ENCODE measurements at places on chromosomes 2 and 18.

GRCh38 chr2:142966284-142966683 is 88.8 kb downstream of the KYNU start:
- DNase-seq = no peak

DNA sequence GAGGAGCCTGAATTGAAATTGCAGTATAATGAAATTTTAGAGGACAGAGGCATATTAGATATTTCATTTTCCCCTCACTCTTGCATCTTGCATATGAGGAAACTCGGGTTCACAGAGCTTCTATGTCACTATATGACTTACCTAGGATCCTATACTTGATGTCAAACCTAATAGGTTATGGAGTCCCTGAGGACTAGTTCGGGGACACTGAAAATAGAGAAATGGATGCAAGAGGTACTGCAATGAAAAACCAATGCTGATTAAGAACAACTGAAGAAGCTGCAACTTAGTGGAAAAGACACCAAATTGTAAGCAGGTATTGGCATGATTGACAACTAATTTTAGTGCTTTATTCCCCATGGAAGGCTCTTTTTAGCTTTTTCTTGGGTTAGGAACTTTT is 210.1 kb downstream of the IKZF2 start:
- DNase-seq = no peak

GRCh38 chr2:195671563-195671962 is 14.5 kb downstream of the SLC39A10 start:
- DNase-seq = no peak

DNA sequence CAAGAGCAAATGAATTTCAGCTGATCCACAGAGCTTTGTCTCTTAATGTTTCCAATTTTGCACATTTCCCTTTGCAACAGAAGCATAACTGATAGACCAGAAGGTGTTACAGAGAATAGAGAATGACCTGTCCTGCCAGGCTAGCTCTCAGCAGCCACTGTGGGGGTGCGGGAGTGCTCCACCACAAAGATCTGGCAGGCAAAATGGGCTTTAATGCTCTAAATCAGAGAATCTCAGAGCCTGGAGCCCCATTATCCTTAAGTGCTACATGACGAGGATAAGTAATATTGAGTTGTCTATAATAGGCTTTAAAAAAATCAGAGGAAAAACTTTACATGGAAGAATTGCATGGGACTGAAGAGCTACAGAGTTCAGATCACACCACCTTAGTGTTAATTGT is 245.7 kb downstream of the PDE11A start:
- no peak for DNase-seq

DNA sequence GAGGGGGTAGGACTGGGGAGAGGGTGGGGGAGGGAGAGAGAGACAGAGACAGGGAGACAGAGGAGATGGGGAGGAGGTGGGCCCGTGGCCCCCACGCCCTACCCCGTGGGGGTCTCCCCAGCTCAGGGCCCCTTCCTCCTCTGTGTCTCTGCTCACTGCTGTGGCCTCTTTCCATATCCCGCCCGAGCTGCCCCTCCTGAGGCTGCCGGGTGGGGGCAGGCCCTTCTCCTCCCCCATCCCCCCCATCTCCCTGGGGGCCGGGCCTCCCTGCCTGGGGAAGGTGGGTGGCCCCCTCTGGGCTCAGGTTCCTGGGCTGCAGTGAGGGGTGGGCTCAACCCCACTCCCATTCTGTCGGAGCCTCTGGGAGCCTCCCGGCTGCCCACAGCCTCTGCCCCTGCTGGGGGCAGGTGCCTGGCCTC is 332 bp upstream of the PDCD1 start:
- no peak for DNase-seq

DNA sequence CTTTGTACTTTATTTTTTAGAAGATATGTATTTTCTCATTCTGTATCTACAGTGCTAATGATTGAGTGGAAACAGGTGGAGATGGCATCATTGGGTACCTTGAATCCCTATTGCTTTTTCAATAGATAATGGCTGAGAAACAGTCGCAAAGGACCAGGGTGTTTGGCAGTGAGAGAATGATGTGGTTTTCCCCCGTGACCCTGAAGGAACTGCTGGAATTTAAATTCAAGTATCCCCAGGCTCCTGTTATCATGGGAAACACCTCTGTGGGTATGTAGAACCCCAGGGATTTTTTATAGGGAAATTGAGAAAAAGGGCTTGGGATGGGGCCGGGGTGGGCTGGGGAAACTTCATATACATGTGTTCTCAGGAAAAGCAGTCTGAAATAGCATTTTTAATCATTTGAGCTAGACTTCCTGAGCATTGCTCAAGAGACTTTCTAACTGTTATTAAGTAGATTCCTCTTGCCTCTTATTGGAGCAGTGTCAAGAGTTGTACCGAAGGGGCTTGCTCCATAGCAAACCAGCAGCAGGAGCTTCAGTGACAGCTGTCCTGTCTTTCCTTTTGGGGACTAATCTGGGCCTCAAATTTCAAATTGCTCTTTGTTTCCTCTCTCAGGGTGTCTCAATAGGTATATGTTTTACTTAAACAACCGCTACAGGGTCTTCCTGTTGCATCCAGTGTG is 18.9 kb downstream of the AOX1 start:
- DNase-seq = no peak

DNA sequence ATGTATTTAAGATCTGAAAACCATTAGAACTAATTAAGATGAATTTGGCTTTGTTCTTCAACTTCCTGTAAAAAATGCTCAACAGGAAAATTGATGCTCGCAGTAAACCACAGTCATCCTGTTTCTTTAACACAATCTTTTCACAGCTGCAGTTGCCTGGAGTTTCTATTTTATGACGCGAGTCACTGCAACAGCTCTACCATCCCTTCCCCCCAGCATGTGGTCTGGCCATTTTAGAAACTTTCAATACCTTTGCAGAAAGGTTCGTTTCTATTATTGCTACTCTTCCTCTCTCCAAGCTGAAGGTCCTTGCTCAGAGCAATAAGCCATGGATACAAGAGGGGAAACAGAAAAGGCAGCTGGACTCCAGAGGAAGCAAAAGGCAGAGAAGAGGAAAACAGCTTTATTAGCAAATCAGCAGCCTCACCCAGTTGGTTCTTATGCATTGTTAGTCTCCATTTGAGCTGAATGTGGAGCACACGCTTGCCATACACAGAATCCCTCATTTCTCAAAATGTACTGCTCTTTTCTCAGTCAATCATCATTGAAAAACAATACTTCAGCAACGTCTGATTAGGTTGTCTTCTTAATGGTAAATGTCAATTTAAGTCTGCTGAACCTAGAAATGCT is 3.9 kb downstream of the WIPF1 start:
- no peak for DNase-seq

DNA sequence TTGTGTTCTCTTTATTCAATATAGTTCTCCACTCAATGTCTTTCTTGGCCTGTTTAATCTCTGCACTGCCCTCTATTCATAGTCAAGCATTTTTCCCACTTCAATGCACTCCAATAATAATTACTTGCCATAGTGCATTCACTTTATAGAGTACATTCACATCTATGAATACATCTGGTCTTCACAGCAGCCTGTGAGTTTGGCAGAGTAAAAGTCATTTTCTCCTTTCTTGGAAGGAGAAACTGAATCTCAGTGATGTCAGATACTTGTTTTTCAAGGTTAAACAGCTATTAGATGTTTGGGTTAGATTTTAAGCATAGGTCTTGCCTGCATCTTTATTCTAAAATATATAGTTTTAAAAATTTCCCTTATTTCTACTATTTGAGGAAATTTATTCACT is 373.2 kb downstream of the TRIB2 start:
- DNase-seq = no peak

DNA sequence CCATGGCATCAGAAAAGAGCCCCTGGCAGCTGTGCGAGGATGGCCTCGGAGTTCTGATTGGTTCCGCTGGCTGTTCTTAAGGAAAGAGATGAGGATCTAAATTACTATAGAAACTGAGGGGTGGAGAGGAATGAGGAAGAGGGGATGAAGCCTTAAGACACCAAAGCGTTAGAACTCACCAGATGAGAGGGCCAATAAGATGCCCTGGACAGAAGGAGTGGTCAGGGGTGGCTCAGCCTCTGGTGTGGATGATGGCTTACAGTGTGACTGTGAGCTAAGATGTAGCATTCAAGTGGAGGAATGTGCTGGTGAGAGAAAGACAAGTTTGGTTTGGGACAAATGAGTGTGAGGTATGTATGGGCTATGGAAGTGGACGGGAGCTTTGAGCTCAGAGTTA is 97.8 kb downstream of the ZFP36L2 start:
- no peak for DNase-seq

- DNase-seq = no peak
These were observed 598.2 kb upstream of the NXPH2 start for GRCh38 chr2:139378373-139378772.

GRCh38 chr2:240914645-240915525 is 8.7 kb downstream of the CROCC2 start:
- no peak for DNase-seq

DNA sequence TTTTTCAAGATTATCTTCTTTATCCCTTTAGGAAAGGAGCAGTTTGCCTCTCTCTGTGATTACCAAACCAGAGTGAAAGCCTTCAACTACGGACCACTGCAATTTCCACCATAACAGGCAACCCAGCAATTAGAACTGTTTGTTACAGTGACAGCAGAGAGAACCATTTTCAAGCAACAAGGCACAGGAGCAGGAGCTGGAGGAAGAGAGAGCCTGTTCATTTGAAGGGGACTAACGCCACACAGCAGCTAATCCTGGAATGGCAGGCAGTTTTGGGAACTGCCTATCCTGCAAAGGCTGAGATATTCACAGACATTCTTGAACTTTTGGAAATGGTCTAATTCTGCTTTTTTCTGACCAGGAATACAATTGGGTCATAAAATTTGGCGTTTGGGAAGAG is 1541.9 kb upstream of the PIK3C3 start:
- peak; percentile 51 for DNase-seq

- peak; percentile 49 for DNase-seq
These were observed 267.6 kb upstream of the THSD7B start for GRCh38 chr2:136497709-136498108.

DNA sequence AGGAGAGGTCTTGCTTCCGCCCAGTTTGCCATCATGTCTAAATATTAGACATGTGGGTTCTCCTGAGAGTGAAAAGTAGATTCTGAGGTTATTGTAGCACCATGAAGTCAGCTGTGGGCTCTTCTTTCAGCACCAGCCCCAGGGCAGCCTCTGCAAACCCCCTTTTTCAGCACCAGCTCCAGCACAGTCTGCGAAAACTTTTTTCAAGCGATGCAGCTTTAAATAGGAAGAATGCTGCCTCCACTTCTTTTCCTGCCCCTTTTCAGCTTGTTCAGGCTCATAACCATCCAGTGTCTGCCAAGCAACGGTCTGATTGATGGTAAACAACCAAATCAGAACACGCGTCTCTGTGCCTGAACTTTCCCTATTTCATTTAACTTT is at the start of gene COL5A2:
Gene COL5A2, minus strand, starts transcription at position 192 of the 381 bp plus-strand sequence. Its CDS starts 157 bp downstream, at position 35.
- DNase-seq = no peak

DNA sequence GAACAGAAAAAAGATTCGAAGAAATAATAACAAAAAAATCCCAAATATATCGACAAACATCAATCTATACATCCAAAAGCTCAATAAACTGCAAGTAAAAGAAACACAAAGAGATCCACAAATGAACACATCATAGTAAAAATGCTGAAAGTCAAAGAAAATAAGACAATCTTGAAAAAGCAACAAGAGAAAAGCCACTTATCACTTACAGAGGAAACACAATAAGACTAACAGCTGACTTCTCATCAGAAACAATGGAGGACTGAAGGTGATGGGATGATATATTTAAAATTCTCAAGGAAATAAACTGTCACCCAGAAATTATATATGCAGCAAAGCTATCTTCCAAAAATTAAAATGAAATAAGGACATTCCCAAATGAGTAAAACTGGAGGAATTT is 140.3 kb downstream of the NDUFA10 start:
- no peak for DNase-seq

DNA sequence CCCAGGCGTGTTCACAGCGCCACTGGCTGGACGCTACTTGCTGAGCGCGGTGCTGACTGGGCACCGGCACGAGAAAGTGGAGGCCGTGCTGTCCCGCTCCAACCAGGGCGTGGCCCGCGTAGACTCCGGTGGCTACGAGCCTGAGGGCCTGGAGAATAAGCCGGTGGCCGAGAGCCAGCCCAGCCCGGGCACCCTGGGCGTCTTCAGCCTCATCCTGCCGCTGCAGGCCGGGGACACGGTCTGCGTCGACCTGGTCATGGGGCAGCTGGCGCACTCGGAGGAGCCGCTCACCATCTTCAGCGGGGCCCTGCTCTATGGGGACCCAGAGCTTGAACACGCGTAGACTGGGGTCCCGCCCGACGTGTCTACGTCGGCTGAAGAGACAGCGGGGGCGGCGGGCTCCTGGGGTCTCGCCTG is 891 bp upstream of the KHK start:
- DNase-seq = no peak

- no peak for DNase-seq
These were observed 76.8 kb downstream of the LYPD1 start for GRCh38 chr2:132593171-132593570.

DNA sequence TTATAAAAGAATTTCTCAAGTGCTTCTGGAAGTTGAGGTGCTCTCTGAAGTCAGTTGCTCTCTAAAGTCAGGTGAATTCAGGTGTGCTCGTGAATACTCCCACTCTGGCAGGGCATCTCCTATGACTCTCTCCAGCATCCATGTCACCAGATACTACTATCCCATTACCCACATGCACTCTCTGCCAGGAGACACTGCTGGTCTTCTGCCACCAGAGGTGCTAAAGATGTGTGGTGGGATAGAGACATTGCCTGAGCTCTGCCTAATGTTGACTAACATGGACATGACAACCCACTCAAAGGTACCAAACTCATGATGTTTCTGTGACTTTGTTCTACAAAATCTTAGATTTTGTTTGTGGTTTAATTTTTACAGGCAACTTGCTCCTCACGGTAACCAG is 106.4 kb upstream of the HNRNPA3 start:
- DNase-seq = no peak

GRCh38 chr2:177239932-177240630 is 24.4 kb downstream of the NFE2L2 start:
- no peak for DNase-seq

DNA sequence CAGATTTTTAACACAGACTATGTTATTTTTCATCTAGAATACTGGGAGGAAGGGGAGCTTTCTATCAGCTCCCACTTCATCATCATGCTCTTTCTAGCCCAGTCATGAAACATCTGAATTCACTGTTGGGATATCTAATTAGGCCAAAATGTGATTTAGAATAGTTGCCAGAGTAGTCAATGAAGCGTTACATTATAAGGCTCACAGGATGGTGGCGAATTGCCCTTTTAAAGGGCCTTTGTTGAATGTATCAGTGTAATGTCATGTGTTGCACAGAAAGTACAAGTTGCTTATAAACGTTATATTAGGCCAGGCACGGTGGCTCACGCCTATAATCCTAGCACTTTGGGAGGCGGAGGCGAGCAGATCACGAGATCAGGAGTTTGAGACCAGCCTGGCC is 45.6 kb downstream of the PDE1A start:
- DNase-seq = no peak

DNA sequence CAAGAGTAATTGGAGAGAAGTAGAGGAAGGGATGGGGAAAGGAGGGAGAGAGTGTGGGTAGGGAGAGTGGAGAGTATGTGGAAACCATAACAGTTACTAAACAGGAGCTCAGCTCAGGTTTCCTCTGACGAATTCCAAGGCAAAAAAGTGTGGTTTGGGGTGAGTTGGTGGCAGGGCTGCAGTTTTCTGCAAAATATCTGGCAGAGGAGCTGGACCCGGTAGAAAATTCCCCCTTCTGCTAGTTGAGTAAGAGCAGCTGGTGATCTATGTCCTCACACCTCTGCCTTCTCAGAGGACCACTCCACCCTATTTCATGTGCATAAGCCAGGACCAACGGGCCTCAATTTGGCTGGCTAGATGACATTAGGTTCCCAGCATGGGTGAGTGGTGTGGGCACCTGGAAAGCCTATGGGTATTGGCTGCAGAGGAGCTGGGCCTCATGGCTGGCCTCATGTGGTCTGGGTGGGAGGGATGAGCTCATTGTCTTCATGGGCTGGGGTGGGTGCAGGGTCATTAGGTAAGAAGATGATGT is 13.2 kb downstream of the NRP2 start:
- DNase-seq = no peak

All from NCI-H1417 treated with DMSO at 0.1 percent for 48 hours (cell line).